Naive thymus-derived CD8-positive, alpha-beta T cell (primary cell): ENCODE measurements at places on chromosomes 3 and 15.

DNA sequence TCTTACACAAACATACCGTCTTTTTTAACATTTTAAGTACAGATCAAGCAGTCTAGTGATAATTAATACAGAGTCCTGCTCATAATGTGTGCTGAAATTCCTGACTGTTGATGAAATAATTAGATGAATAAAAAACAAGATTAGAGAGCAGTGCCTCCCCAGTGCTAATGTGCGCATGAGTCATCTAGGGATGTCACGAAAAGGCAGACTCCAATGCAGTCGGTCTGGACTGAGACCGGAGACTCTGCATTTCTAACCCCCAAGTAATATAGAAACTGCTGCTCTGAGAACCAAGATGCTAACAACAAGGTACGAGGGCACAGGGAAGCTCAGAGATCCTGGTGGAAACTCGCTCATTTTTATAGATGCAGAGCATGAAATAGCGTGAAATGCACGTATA, 61.4 kb downstream of the COL8A1 start:
- no peak for DNase-seq
- no peak overlapping the region for H3K27ac ChIP-seq
- H3K4me3 ChIP-seq = no peak overlapping the region
- no peaks in the 10 kb centered on the region for H3K4me1 ChIP-seq
- peaks cover 9% of the 10 kb centered on the region for H3K27me3 ChIP-seq

GRCh38 chr15:23647421-23648370, at the start of gene MAGEL2:
Gene MAGEL2, minus strand, starts transcription at chr15:23647867. Its CDS starts 125 bp downstream, at chr15:23647742.
- H3K27ac ChIP-seq = no peak within 1 kb of the TSS
- peaks cover 6% of the 10 kb centered on the region for H3K27me3 ChIP-seq
- H3K4me1 ChIP-seq = no peaks in the 10 kb centered on the region
- no peak for DNase-seq
- H3K36me3 ChIP-seq = no peaks in the 10 kb centered on the region

- no peaks in the 10 kb centered on the region for H3K4me1 ChIP-seq
- H3K27me3 ChIP-seq = peaks cover 10% of the 10 kb centered on the region
- DNase-seq = no peak
- no peaks in the 10 kb centered on the region for H3K36me3 ChIP-seq
Measured at GRCh38 chr3:155594526-155595187, 150.2 kb downstream of the PLCH1 start.

DNA sequence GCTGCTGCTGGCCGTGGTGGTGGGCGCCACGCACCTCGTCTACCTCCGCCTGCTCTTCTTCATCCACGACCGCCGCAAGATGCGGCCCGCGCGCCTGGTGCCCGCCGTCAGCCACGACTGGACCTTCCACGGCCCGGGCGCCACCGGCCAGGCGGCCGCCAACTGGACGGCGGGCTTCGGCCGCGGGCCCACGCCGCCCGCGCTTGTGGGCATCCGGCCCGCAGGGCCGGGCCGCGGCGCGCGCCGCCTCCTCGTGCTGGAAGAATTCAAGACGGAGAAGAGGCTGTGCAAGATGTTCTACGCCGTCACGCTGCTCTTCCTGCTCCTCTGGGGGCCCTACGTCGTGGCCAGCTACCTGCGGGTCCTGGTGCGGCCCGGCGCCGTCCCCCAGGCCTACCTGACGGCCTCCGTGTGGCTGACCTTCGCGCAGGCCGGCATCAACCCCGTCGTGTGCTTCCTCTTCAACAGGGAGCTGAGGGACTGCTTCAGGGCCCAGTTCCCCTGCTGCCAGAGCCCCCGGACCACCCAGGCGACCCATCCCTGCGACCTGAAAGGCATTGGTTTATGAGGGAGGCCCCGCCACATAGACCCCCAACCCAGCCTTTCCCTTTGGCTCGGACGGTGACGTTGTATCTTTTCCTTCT, 1.1 kb downstream of the GPR27 start:
- no peak overlapping the region for H3K27ac ChIP-seq
- H3K4me1 ChIP-seq = peaks cover 9% of the 10 kb centered on the region
- peaks cover 51% of the 10 kb centered on the region for H3K27me3 ChIP-seq
- no peaks in the 10 kb centered on the region for H3K36me3 ChIP-seq
- H3K4me3 ChIP-seq = peak overlapping the region; percentile 69

DNA sequence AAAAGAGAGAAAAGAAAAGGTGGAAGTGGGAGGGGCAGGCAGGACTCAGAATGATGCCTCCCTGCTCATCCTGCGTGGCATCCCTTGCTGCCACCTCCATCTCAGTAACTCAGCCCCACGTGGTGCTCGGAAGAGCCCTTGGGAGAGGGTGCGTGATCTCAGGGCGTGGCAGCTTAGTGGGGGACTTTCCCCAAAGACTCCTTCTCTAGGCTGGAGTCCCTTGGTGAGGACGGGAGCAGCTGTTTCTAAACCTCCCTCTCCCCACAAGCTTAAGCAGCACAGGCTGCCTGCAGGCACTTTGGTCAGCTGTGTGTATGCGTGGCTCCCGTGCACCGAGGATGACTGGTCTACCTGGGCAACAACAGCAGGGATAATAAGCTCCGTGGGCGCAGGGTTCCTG, 7.4 kb upstream of the ANPEP start:
- no peak overlapping the region for H3K27ac ChIP-seq
- no peak for DNase-seq
- no peak overlapping the region for H3K4me3 ChIP-seq
- no peaks in the 10 kb centered on the region for H3K4me1 ChIP-seq
- no peaks in the 10 kb centered on the region for H3K36me3 ChIP-seq

GRCh38 chr15:101067660-101068522, 148.7 kb downstream of the LRRK1 start:
- H3K36me3 ChIP-seq = no peaks in the 10 kb centered on the region
- no peak for DNase-seq
- no peak overlapping the region for H3K27ac ChIP-seq
- H3K4me3 ChIP-seq = no peak overlapping the region
- no peaks in the 10 kb centered on the region for H3K4me1 ChIP-seq

- H3K4me1 ChIP-seq = no peaks in the 10 kb centered on the region
- no peak for DNase-seq
- H3K36me3 ChIP-seq = no peaks in the 10 kb centered on the region
- H3K4me3 ChIP-seq = no peak overlapping the region
- peaks cover 4% of the 10 kb centered on the region for H3K27me3 ChIP-seq
Measured at GRCh38 chr3:100915706-100916495, 77.3 kb downstream of the ABI3BP start.

DNA sequence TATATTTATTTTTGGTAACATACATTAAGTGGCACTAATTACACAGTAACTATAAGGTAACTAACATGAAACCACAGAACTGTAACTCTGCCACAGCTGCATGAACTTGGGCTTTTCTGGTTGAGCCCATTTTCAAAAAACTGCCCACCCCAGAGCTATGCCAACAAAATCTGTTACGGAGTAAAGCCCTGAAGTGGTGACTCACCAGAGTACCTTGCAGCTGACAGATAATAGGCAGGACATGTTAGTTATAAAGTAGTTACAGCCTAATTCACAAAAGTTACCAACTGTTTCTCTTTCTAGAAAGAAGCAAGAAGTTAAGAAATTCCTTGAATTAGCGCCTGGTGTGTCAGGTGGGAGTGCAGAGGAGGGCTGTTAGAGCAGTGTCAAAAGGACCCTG, 1.5 kb upstream of the GPX1 start:
- H3K27me3 ChIP-seq = no peaks in the 10 kb centered on the region
- no peak overlapping the region for H3K4me3 ChIP-seq
- DNase-seq = no peak
- peaks cover 20% of the 10 kb centered on the region for H3K36me3 ChIP-seq
- peak overlapping the region; percentile 97 for H3K27ac ChIP-seq
